ENCODE measurements at places on chromosomes 6 and 20. TPM values are rescaled to one million over a fixed set of nuclear protein-coding genes. Genes with fewer than 3 reads are reported as not detected.

COL12A1 gene
- total RNA-seq, result 9.4 TPM

PRSS35 gene
- not detected for total RNA-seq

CNKSR3 gene
- total RNA-seq, result 24.5 TPM

GGT7 gene
- 5.1 TPM for total RNA-seq

MATN4 gene
- 0.16 TPM for total RNA-seq

LY6G6C gene
- 10.8 TPM for total RNA-seq

RHAG gene
- total RNA-seq, result not detected

TOP1 gene
- total RNA-seq, result 36.6 TPM

OR2B6 gene
- not detected for total RNA-seq

ZBTB12 gene
- total RNA-seq, result 2.0 TPM
